ENCODE measurements at places on chromosomes 5 and 9.

DNA sequence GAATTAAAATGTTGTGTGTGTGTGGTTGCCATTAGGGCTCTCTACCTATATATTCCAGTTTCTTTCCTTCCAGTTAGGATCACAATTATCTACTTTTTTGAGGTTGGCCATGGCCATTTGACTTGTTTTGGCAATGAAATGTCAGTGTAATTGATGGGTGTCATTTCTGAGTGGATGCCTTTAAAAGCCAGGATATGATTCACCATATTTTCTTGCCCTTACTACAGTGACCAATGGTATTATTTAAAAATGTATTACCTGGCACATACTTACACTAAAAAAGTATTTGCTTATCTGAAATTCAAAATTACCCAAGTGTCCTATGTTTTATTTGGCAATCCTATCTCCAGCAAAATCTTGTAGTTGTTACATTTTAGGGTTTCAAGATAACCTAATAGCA is 258.7 kb upstream of the ACTBL2 start:
- H3K27ac ChIP-seq = no peak overlapping the region
- H3K4me3 ChIP-seq = no peak overlapping the region
- H3K4me1 ChIP-seq = no peaks in the 10 kb centered on the region
- H3K36me3 ChIP-seq = no peaks in the 10 kb centered on the region
- H3K27me3 ChIP-seq = no peaks in the 10 kb centered on the region

DNA sequence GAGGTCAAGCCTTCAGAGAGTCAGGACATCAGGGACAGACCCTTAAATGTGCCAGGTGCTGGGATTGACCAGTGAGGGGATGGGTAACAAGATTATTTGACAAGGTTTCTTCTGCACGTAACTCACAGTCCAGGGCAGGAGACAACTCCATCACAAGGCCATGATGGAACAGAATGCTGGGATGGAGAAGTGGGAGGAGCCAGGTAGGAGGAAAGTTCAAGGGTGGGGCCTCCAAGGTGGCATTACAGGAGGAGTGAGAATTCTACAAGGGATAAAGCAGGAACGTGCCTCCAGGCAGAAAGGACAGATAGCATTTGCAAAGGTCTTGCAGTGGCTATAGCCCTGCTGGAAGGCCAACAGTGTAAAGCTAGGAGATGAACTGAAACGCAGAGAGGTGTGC is 102.2 kb downstream of the FGF18 start:
- no peak for DNase-seq
- H3K27ac ChIP-seq = peak overlapping the region; percentile 71
- peaks cover 35% of the 10 kb centered on the region for H3K4me1 ChIP-seq

DNA sequence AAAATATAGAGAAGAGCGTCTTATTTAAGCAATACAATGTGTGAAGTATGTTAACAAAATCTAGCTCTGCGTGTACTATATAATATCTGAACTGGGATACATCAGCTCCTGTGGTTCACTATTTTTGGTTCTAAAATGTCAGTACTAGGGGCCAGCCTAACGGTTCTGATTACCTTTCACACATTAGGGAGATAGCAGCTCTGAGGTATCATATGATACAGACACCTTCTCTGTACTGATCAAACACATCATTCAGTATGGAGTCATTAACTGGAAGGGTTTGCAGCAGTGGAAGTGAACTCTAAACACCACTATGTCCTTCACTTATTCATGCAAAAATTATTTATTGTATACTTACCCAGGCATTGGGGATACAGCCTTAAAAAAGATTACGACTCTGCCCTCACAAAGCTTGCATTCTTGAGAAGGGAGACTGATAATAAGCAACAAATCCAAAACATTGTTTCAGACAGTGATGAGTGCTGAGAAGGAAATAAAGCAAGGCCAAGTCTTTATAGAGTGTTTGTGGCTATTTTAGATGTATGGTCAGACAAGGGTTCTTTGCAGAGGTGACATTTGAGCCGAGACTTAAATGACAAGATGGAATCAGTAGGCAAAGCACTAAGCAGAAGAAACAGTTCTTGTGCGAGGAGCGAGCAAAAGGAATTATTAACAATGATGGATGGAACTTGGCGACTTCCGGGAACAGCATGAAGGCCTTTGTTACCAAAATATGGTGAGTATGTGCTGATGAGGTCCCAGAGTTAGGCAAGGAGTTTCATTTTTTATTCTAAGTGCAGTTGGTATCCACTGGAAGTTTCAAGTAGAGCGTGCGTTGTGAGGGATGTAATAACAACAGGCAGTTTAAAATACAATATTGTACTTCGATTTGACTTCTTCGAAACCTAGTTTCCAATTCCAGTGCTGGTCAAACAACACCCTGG is 1.8 kb upstream of the LNPEP start:
- no peak for DNase-seq
- H3K27me3 ChIP-seq = no peaks in the 10 kb centered on the region
- H3K36me3 ChIP-seq = no peaks in the 10 kb centered on the region
- H3K4me1 ChIP-seq = peaks cover 30% of the 10 kb centered on the region
- H3K27ac ChIP-seq = peak overlapping the region; percentile 98
- H3K4me3 ChIP-seq = peak overlapping the region; percentile 80

- H3K27ac ChIP-seq = no peak overlapping the region
- no peak overlapping the region for H3K4me3 ChIP-seq
- H3K4me1 ChIP-seq = no peaks in the 10 kb centered on the region
- H3K27me3 ChIP-seq = no peaks in the 10 kb centered on the region
- no peak for DNase-seq
Observed at GRCh38 chr5:75363726-75364495, 26.9 kb downstream of the HMGCR start.

GRCh38 chr5:21802869-21803490 is 1050.2 kb downstream of the CDH12 start:
- H3K27ac ChIP-seq = no peak overlapping the region
- no peaks in the 10 kb centered on the region for H3K4me1 ChIP-seq
- no peaks in the 10 kb centered on the region for H3K36me3 ChIP-seq
- no peak for DNase-seq
- no peak overlapping the region for H3K4me3 ChIP-seq
- H3K27me3 ChIP-seq = no peaks in the 10 kb centered on the region

- H3K36me3 ChIP-seq = no peaks in the 10 kb centered on the region
- no peaks in the 10 kb centered on the region for H3K27me3 ChIP-seq
- H3K4me1 ChIP-seq = no peaks in the 10 kb centered on the region
- H3K27ac ChIP-seq = peak overlapping the region; percentile 52
- no peak for DNase-seq
- no peak overlapping the region for H3K4me3 ChIP-seq
Observed at GRCh38 chr5:159765135-159765433, 151.2 kb upstream of the ADRA1B start.

GRCh38 chr9:79325501-79325900 is 246.3 kb upstream of the TLE4 start:
- no peaks in the 10 kb centered on the region for H3K27me3 ChIP-seq
- H3K4me3 ChIP-seq = no peak overlapping the region
- no peak overlapping the region for H3K27ac ChIP-seq
- H3K36me3 ChIP-seq = no peaks in the 10 kb centered on the region
- DNase-seq = no peak
- H3K4me1 ChIP-seq = no peaks in the 10 kb centered on the region

- no peak overlapping the region for H3K4me3 ChIP-seq
- DNase-seq = no peak
- no peak overlapping the region for H3K27ac ChIP-seq
- H3K36me3 ChIP-seq = no peaks in the 10 kb centered on the region
- no peaks in the 10 kb centered on the region for H3K4me1 ChIP-seq
Observed at GRCh38 chr5:124822647-124823046, 76.2 kb upstream of the ZNF608 start.

- no peaks in the 10 kb centered on the region for H3K36me3 ChIP-seq
- H3K27me3 ChIP-seq = no peaks in the 10 kb centered on the region
- H3K27ac ChIP-seq = no peak overlapping the region
- peaks cover 55% of the 10 kb centered on the region for H3K4me1 ChIP-seq
- no peak for DNase-seq
Observed at GRCh38 chr5:66149950-66150349, 5.8 kb downstream of the SREK1 start.

DNA sequence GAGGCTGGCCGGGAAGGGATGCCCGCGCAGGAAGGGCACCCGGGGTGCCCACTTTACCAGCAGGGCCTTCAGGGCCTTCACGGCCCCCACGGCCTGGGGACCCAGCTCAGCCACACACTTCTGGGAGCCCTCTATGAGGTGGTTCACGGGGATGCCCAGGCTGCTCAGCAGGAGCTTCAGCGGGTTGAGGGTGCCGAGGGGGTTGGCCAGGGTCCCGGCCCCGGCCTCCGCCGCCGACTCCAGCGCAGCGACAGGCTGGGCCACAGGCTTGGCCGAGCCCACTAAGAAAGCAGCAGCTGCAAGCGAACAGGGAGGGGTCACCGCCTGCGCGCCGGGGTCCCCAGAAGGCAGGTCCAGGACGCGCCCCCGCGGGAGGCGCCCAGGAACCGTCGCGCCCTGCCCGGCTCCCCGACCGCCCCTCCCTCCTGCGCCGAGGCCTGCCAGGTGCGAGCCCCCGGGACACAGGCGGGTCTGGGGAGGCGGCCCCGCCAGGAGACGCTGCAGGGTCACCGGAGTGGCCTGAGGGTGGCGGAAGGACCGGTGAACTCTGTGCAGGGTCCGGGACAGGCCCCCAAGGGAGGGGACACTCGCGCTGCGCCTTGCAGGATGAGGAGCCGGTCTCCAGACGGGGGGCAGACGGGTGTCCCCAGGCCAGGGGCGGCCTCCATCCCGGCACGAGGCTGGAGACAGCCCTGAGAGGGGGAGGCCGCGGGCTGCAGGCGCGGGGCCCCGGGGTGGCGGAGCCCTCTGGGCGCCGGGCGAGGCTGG is 572 bp downstream of the SCGB3A1 start:
- H3K4me1 ChIP-seq = peaks cover 20% of the 10 kb centered on the region
- peak overlapping the region; percentile 20 for H3K4me3 ChIP-seq
- no peak overlapping the region for H3K27ac ChIP-seq
- DNase-seq = no peak
- no peaks in the 10 kb centered on the region for H3K36me3 ChIP-seq

GRCh38 chr5:51380603-51381207 is 2.5 kb upstream of the ISL1 start:
- no peak for DNase-seq
- H3K27me3 ChIP-seq = no peaks in the 10 kb centered on the region
- H3K27ac ChIP-seq = no peak overlapping the region
- H3K4me3 ChIP-seq = no peak overlapping the region
- no peaks in the 10 kb centered on the region for H3K4me1 ChIP-seq

DNA sequence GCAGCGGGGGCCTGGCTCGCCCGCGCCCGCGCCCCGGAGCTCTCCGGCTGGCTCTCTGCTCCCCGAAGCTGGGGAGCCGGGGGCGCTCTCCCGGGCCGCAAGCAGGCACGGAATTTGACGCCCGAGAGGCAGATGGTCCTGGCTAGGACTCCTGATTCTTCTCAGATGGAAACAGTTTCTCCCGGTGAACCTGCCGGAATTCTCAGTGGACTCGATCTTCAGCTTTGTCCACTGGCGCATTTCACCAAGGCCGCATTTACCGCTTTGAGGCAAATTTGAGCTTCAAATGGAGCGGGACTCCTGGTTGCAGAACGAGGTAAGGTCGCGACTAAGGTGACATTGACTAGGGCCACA is 305.7 kb upstream of the KCNN2 start:
- H3K4me1 ChIP-seq = no peaks in the 10 kb centered on the region
- no peaks in the 10 kb centered on the region for H3K27me3 ChIP-seq
- DNase-seq = no peak
- no peaks in the 10 kb centered on the region for H3K36me3 ChIP-seq
- no peak overlapping the region for H3K27ac ChIP-seq

GRCh38 chr5:176561259-176561658 is 12.1 kb downstream of the CDHR2 start:
- H3K4me3 ChIP-seq = no peak overlapping the region
- H3K27ac ChIP-seq = no peak overlapping the region
- no peaks in the 10 kb centered on the region for H3K36me3 ChIP-seq
- H3K4me1 ChIP-seq = no peaks in the 10 kb centered on the region
- DNase-seq = no peak
- no peaks in the 10 kb centered on the region for H3K27me3 ChIP-seq

- peaks cover 40% of the 10 kb centered on the region for H3K4me1 ChIP-seq
- no peak overlapping the region for H3K4me3 ChIP-seq
- DNase-seq = no peak
- H3K27ac ChIP-seq = no peak overlapping the region
- no peaks in the 10 kb centered on the region for H3K27me3 ChIP-seq
Observed at GRCh38 chr9:34656992-34657391, 5.0 kb downstream of the IL11RA start.

GRCh38 chr5:150141544-150142184 is 14.0 kb downstream of the PDGFRB start:
- peaks cover 2% of the 10 kb centered on the region for H3K36me3 ChIP-seq
- no peak overlapping the region for H3K4me3 ChIP-seq
- H3K27me3 ChIP-seq = no peaks in the 10 kb centered on the region
- peaks cover 11% of the 10 kb centered on the region for H3K4me1 ChIP-seq

- H3K4me1 ChIP-seq = no peaks in the 10 kb centered on the region
- peak; percentile 80 for DNase-seq
- no peaks in the 10 kb centered on the region for H3K27me3 ChIP-seq
Observed at GRCh38 chr5:53479590-53480415, 626 bp upstream of the FST start.

GRCh38 chr5:111158105-111158744 is 66.0 kb upstream of the CAMK4 start:
- peak; percentile 83 for DNase-seq
- H3K27ac ChIP-seq = no peak overlapping the region
- H3K4me3 ChIP-seq = no peak overlapping the region

- DNase-seq = no peak
- H3K27me3 ChIP-seq = no peaks in the 10 kb centered on the region
- H3K4me3 ChIP-seq = no peak overlapping the region
- no peaks in the 10 kb centered on the region for H3K36me3 ChIP-seq
Observed at GRCh38 chr5:102792705-102793104, 37.6 kb downstream of the PAM start.

GRCh38 chr9:124220946-124221451 is 36.8 kb upstream of the NEK6 start:
- H3K4me1 ChIP-seq = peaks cover 12% of the 10 kb centered on the region
- no peaks in the 10 kb centered on the region for H3K36me3 ChIP-seq
- no peaks in the 10 kb centered on the region for H3K27me3 ChIP-seq
- DNase-seq = peak; percentile 46
- peak overlapping the region; percentile 20 for H3K27ac ChIP-seq

- no peak overlapping the region for H3K4me3 ChIP-seq
- DNase-seq = no peak
- H3K27ac ChIP-seq = no peak overlapping the region
- no peaks in the 10 kb centered on the region for H3K27me3 ChIP-seq
- H3K36me3 ChIP-seq = no peaks in the 10 kb centered on the region
- H3K4me1 ChIP-seq = peaks cover 29% of the 10 kb centered on the region
Observed at GRCh38 chr5:110702704-110703103, 23.8 kb downstream of the TMEM232 start.

- no peak overlapping the region for H3K27ac ChIP-seq
- no peaks in the 10 kb centered on the region for H3K36me3 ChIP-seq
- H3K4me1 ChIP-seq = no peaks in the 10 kb centered on the region
- H3K4me3 ChIP-seq = no peak overlapping the region
- no peaks in the 10 kb centered on the region for H3K27me3 ChIP-seq
Observed at GRCh38 chr5:38008198-38008597, 168.4 kb upstream of the GDNF start.

DNA sequence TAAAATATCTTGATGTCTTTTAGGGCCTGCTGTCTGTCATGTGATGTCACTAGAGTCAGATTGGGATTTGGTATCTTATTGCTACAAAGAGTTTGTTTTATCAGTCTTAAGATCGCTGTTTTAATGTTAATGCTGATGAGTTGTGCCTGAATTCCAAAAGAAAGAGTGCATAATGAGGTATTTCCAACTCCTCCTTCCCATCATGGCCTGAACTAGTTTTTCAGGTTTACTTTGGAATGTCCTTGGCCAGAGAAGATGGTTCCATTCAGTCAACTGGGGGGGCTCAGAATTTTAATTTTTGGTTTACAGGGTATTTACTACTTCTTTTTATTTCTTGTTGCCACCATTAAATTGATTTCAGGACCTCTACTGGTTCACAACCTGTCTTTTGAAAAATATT is 74.3 kb upstream of the MARCHF11 start:
- H3K4me3 ChIP-seq = no peak overlapping the region
- no peak for DNase-seq
- no peaks in the 10 kb centered on the region for H3K4me1 ChIP-seq
- no peak overlapping the region for H3K27ac ChIP-seq
- no peaks in the 10 kb centered on the region for H3K36me3 ChIP-seq
- no peaks in the 10 kb centered on the region for H3K27me3 ChIP-seq

Measured in tibial artery (tissue), 4 donors.